ENCODE measurements at places on chromosomes 2 and 18.

DNA sequence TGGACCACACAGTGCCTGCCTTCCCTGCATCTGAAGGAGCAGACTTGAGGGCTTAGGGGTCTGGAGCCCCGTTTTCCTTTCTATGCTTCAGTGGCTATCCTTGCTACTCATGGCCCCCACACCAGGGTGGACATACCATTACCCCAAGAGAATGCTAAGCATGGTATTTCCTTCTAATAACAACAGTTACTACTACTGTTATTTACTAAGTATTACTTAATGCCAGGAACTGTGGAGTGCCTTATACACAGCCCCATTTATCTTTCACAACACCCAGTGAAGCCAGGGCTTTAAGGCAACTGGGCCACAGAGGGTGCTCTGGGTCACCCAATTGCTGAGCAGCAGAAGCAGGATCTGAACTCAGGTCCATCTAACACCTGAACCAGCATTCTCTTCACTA is 5.8 kb upstream of the PAX8 start:
- DNase-seq, result no peak

DNA sequence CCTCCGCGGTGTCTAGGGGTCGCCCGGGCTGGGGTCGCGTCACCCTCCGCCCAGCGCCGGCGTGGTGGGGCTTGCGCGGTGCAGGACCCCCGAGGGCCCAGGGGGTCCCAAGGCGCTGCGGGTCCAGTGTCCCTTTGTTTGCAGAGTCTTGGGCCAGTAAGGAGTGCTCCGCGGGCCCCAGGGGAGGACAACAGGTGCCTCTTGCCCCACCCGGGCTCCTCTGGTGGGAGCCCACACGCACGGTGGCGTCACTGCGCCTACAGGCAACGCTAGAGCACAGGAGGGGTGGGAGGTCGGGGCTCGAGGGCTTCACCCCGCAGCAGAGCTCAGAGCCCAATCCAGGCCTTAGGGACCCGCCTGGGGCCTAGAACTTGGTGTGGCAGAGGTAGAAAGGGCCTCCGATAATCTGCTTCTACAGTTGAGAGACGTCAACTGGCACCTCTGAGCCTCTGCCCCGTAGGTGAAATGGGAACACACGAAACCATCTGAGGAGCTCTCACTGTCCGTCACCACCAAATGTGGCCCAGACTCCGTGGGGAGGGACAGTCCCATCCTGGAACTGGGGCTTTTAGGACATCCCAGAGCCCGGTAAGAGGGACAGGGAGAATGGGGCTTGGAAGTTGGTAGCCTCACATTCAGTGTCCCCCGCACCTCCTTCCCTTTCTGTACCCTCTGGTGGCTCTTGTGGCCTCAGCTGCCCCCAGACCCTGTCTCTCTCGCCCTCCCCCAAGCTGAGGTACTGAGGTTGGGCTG is 1.4 kb downstream of the ARID5A start:
- no peak for DNase-seq

- no peak for DNase-seq
These were observed 276.5 kb upstream of the ATP5MC3 start for GRCh38 chr2:175457895-175458448.

GRCh38 chr2:235114286-235114685 is 162.5 kb downstream of the SH3BP4 start:
- no peak for DNase-seq

DNA sequence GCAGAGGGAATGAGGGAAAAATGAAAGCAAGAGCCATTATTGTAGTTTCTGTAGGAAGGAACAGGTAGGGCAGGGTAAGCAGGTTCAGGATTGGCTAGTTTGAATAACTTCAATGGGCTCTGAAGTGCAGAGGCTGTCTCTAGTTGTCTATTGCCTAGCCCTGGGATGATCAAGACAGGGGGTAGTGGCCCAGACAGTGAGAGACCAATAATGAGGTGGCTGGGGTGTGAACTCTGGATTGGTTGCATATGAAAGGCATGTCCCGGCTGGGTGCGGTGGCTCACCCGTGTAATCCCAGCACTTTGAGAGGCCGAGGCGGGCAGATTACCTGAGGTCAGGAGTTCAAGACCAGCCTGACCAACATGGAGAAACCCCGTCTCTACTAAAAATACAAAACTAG is 67.5 kb upstream of the SLC38A11 start:
- DNase-seq, result no peak

DNA sequence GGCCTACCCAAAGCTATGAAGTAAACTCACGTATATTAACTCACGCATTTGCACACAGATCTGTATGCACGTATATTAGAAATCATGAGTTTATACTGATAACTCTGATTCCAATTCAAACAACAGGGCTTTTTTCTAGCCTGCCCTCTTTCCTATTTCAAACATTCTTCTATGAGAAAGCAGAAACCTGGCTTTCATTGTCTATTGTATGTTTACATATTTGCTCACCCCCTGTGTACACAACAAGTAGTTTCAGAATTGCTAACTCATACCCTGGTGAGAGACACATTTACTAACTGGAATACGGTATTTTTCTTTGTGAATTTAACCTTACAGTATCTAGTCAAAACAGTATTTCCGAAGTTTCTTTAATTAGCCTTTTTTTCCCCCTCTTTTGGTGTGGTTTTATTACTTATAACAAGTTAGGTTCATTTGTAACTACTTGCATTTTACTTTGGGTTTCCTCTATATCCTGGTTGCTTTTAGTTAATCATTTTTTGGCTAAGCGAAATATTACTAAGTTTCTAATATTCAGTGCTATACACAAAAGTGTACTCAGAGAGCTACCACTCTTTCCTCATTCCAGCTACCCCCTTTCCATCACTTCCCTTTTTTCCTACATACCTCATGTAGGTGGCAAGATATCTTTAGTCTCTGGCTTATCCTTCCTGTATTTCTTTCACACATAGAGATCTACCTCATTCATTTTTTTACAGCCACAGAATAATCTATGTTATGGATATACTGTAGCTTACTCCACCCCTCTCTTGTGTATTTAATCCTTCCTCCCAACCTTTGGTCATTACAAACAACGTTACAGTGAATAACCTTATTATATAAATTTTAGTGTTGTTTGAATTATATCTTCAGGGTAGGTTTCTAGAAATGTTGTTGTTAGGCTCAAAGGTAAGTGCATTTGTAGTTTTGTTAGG is 112.7 kb upstream of the BCL2L11 start:
- DNase-seq, result no peak
